ENCODE measurements at places on chromosomes 12 and 14. TPM values are rescaled to one million over a fixed set of nuclear protein-coding genes. Genes with fewer than 3 reads are reported as not detected.

GRCh38 chr14:93970585-93970964, 5.8 kb downstream of the ASB2 start:
- H3K27me3 ChIP-seq: no peaks in the 10 kb centered on the region
- no peaks in the 10 kb centered on the region for H3K36me3 ChIP-seq
- H3K4me1 ChIP-seq: peaks cover 30% of the 10 kb centered on the region
- H3K27ac ChIP-seq: peak overlapping the region; percentile 68

- no peak overlapping the region for H3K4me3 ChIP-seq
- H3K27me3 ChIP-seq: no peaks in the 10 kb centered on the region
- H3K27ac ChIP-seq: no peak overlapping the region
- DNase-seq: no peak
- H3K36me3 ChIP-seq: peaks cover 4% of the 10 kb centered on the region
These were observed 31.7 kb upstream of the KCNH3 start for GRCh38 chr12:49507139-49507538.

GRCh38 chr12:72647139-72647538, 375.0 kb downstream of the TRHDE start:
- H3K4me3 ChIP-seq: no peak overlapping the region
- H3K27me3 ChIP-seq: no peaks in the 10 kb centered on the region
- no peak for DNase-seq

TC2N gene
- total RNA-seq: 178 TPM

CLEC12A gene
- total RNA-seq: 0.37 TPM

Data from T-helper 17 cell (primary cell).